CD4-positive, alpha-beta T cell treated with Interleukin-17A for 1 hour (primary cell): ENCODE measurements at places on chromosomes 13 and 19.

- no peak for DNase-seq
Observed at GRCh38 chr13:108120856-108121255, 94.5 kb downstream of the LIG4 start.

GRCh38 chr13:23828086-23828485 lies 61.1 kb downstream of the MIPEP start:
- no peak for DNase-seq

DNA sequence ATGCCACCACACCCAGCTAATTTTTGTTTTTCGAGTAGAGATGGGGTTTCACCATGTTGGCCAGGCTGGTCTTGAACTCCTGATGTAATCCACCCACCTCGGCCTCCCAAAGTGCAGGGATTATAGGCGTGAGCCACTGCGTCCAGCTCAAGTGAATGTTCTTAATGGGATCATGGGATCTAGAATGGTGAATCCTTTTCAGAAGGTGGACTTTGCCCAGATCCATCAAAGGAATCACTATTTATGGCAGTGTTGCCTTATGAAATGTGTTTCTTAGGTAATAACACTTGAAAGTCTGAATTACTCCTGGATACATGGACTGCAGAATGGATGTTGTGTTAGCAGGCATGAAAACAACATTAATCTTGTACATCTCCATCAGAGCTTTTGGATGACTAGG lies 20.3 kb downstream of the ARHGAP35 start:
- DNase-seq: no peak

DNA sequence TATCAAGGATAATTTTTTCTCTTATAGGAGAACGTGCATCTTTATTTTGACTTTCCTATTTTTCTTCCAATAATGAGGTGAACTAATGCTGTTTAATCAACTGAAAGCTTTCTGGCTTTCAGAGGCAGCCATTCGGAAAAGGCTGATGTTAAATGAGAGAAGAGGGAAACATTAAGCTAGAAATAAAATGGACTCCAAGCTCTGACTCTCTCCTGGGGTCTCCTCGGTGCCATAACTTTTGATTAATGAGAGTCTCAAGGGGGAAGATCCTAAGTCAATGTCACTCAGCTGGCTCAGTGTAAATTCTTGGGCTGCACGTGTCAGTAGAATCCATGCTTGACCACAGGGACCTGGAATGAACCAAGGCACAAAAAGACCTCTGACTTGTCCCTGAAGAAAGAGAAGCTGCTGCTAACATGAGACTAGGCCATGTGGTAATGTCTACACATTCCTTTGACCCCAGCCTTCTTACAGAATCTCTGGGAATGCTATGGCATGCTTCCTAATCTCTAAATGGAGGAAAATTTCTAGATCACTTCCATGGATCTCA lies 152.2 kb upstream of the RFC3 start:
- DNase-seq: no peak

GRCh38 chr13:52652980-52653303 lies 306 bp downstream of the SUGT1 start:
- DNase-seq: no peak

GRCh38 chr13:63909726-63910375 lies 2494.2 kb upstream of the PCDH20 start:
- no peak for DNase-seq

GRCh38 chr19:51565583-51565982 lies 5.5 kb upstream of the ZNF175 start:
- DNase-seq: no peak

DNA sequence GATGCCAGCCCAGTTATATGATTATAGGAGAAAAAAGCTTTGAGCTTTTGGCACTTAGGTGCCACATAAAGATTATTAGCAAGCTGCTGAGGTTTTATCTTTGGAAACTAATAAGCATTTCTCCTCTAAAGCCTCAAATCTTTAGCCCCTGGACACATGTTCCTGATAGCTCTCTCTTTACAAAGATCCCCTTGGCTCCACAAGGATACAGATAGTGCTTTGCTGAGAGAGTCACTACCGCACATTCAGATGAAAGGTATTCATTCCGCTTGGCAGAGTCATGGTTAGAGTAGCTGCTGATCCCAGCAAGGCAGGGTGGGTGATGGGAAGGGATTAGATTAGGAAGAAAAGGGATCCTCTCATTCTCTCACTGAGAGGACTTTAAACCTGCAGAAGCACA lies 28.2 kb upstream of the PSG7 start:
- no peak for DNase-seq

DNA sequence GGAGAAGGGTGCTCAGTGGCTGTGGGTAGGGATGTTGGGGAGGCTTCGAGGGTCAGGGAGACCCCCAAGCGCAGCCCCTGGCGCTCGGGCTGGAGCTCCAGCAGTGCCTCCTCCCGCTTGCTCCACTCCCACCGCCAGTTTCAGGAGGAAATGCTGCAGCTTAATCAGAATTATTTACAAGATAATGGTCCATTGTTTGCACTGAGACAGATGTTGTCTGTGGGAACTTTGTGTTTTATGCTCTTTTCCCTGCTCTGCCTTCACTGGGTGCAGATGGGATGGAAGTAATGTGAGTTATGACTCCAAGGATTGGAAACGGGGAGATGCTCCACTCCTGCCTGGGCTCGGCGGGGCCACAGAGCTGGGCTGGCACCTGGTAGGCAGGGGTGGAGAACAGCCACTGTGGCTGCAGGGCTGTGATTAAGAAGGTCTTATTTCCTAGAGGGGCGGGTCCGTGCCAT lies 192.4 kb downstream of the ZNF536 start:
- DNase-seq: no peak

DNA sequence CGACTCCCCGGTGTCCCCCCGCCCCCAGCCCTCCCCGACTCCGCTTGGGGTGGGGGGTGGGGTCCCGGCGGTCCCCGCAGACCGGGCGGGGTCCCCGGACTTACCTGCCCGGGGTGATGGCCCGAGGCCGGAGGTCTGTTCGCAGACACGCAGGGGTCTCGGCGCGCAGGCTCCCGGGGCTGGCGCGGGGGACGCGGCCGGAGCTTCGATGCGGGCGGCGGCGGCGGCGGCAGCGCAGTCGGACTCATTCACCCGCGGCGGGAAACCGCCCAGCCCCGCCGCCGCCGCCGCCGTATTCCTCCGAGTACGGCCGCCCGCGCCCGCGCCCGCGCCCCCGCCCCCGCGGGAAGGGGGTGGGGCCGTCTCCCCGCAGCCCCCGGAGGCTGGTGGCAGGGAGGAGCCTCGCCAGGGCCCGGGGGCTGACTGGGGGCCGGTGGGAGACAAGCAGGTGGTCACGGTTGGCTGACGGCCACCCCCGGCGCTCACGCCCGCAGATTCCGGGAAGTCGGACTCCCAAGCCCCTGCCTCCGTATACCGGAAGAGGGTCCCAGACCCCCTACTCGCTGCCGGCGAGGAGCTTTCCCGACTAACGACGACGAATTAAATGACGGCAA lies at the start of gene C2CD4C:
Gene C2CD4C, minus strand, starts transcription at position 246 of the 614 bp plus-strand sequence. CDS start 786 bp downstream, outside the sequence.
- DNase-seq: peak; percentile 19

GRCh38 chr13:110914331-110915056 lies 375 bp downstream of the ANKRD10 start:
- peak; percentile 76 for DNase-seq

- no peak for DNase-seq
Observed at GRCh38 chr19:3115411-3115810, 20.4 kb upstream of the GNA15 start.

- DNase-seq: no peak
Observed at GRCh38 chr19:28472843-28473242, 740.1 kb downstream of the UQCRFS1 start.

GRCh38 chr19:4516199-4516938 lies 1.9 kb downstream of the PLIN4 start:
- no peak for DNase-seq

DNA sequence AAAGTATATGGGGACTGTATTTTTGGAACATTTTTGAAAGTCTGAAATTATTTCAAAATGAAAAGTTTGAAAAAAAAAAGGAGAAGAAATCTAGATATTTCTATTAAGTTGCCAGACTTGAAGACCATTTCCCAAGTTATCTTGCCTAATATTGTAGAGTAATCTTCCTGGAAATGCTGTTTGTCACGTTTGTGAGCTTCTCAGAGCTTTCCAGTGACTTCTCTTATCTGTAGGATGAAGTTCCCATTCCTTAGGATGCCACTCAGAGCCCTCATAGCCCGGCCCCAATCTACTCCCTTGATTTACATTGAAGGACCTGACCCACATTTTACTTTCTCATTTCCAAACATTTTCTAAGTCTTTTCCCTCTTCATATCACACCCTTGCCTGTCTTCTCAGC lies 23.6 kb downstream of the CEACAM8 start:
- DNase-seq: no peak

DNA sequence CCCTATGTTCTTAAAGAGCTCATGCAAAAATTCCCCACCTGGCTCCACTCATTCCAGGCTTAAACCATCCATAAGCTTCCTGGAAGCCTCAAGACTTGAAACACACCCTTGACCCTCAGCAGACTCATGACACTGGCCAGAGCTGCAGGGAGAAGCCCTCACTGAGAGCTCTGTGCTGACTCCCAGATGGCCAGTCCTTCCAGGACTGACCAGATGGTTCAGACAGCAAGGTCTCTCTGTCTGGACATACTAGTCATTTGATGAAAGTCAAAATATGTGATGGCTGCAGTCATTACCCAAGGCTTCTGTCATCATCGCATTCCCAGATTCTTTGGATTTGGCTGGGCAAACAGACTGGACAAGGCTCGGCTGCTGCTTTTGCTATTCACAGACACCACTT lies 397.4 kb downstream of the FOXO1 start:
- no peak for DNase-seq

GRCh38 chr13:83286737-83287136 lies 595.5 kb downstream of the SLITRK1 start:
- DNase-seq: no peak

- DNase-seq: peak; percentile 59
Observed at GRCh38 chr13:77696006-77696878, 1.2 kb upstream of the SLAIN1 start.

DNA sequence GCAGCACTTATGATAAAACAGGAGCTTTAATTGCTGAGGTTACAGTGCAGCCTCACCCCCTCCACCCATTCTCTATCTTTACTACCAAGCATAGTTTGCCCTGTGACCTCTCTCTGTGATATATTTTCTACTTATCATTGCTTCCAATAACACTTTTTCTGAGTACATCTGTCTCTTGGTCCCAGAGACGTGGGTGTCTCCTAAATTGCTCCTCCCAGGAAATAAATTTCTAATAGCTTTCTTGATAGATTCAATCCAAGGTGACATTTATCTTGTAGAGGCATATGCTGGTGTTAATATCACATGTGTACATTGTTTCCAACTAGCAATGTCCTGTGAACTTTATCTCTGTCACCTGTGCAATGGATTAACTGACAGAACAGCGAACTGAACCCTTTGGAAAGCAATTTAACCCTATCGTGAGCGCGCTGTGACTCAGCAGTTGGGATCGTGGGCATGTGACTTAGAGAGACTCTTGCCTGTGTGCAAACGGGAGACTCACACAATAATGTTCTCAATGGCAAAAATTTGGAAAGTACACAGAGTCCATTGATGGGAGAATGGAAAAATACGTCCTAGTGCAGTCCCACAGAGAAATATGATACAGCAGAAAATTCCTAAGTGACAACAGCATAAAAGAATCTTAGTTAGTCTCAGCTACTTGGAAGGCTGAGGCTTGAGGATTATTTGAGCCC lies 7.0 kb upstream of the MAP2K2 start:
- no peak for DNase-seq

- DNase-seq: no peak
Observed at GRCh38 chr19:10167459-10167858, 27.3 kb downstream of the DNMT1 start.

- no peak for DNase-seq
Observed at GRCh38 chr13:73551736-73552135, 492.9 kb downstream of the KLF5 start.

- peak; percentile 7 for DNase-seq
Observed at GRCh38 chr13:48038761-48039160, 1.2 kb downstream of the NUDT15 start.

DNA sequence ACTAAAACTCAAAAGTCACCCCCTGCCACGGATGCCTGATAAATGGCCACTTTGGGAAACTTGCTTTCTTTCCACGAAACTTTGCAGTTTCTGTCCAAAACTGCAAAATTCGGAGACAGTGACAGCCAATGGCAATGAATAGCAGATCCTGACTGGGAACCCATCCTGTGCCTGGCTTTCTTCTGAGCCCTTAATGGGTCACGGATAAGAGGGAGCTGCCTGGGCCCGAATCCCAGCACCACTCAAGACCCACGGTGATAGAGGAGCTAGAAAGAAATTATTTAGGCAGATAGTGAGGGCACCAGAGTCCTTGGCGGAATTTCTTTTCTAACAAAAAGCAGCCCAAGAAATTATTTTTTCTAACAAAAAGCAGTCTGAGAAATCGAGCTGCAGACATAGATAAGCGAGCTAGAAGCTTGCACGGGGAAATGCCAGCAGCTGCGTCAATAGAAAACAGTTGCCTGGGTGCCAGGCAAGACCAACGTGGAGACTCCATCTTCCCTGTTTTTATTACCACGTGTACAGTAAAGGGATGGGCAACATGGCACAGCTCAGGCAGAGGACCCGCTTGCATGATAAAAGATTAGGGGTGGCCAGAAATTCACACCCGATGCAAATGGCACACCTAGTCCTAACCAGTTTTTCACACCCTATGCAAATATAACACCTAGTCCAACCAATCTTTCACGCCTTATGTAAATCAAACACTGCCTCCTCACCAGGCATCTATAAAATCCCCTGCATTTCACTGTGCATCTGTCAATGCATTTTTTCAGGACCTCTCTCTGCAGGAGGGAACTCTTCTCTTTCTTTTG lies 7.1 kb upstream of the HSH2D start:
- no peak for DNase-seq

- DNase-seq: no peak
Observed at GRCh38 chr13:25958986-25959385, 92.8 kb downstream of the SHISA2 start.

- no peak for DNase-seq
Observed at GRCh38 chr19:54633401-54633800, 3.1 kb downstream of the LILRB1 start.

GRCh38 chr13:23870356-23871140 lies 18.7 kb downstream of the MIPEP start:
- DNase-seq: no peak

GRCh38 chr13:75782985-75783384 lies 146.9 kb downstream of the LMO7 start:
- DNase-seq: no peak

DNA sequence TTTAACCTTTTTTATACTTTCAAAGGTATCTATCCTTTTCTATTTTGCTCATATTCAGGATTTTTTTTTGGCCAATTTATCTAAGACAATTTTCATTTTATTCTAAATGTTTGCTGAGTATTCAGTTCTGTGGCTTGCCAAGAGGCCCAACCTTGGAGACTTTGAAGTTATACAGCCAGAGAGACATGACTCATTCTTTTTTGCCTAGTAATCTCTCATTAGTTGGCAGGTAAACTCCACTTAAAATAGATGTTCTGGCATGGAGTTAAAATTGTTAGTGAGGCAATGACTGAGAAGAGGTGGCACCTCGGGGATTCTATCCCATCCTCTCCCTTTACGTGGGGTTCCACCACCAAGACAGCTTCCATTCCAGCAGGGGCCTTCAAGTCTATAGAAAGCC lies 213.8 kb downstream of the KCTD12 start:
- no peak for DNase-seq

DNA sequence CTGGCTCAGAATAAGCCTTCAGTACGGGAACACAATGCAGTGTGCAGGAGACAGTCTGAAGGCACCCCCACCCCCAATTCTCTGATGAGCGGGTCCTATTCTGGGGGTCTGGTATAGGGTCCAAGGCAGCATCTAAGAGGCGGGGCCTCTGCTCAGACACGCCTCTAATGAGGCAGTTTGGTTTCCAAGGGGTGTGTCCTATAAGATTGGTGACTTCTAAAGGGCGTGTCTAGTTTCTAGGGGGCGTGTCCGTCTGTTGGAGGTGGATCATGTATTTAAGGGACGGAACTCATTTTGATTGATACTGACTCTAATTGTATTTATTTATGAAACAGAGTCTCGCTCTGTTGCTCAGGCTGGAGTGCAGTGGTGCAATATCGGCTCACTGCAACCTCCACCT lies 8.7 kb downstream of the FIZ1 start:
- no peak for DNase-seq
